HTR-8/SVneo (cell line): ENCODE measurements at places on chromosomes 16 and 17.

DNA sequence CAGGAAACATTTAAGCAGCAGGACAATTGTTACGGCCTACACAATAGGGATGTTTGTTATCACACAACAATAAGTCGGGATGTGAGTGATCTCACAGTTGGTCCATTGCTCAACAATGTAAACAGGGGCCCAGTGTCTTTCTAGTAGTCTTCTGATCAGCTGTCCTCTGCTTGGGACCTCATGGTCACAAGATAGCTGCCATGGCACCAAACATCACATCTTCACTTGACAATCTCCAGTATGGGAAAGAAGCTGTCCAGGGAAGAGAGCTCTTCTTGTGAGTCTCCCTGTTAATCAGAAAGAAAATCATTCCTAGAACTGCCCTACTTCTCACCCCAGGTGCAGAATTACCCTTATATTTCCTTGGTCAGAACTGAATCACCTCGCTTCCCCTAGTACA, 6.3 kb upstream of the GPRC5B start:
- DNase-seq: no peak

DNA sequence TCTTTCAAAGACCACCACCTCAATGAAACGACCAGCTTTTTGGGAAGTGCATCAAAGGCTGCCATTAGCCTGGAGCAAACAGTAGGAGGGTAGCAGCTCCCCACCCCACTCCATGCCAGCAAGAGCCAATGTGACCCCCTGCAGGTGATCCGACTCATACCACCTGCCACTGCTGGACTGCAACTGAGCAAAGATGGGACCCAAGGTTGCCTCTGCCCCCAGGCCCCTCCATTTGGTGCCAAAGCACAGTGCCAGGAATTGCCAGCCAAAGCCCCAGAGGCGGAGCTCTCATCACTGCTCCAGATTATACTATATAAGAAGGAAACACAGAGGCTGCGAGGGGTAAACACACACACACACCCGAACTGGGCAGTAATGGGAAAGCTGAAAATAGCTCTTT, 8.3 kb downstream of the PITPNM3 start:
- DNase-seq: no peak

- no peak for DNase-seq
Observed at GRCh38 chr16:73091174-73091573, 43.2 kb upstream of the ZFHX3 start.

DNA sequence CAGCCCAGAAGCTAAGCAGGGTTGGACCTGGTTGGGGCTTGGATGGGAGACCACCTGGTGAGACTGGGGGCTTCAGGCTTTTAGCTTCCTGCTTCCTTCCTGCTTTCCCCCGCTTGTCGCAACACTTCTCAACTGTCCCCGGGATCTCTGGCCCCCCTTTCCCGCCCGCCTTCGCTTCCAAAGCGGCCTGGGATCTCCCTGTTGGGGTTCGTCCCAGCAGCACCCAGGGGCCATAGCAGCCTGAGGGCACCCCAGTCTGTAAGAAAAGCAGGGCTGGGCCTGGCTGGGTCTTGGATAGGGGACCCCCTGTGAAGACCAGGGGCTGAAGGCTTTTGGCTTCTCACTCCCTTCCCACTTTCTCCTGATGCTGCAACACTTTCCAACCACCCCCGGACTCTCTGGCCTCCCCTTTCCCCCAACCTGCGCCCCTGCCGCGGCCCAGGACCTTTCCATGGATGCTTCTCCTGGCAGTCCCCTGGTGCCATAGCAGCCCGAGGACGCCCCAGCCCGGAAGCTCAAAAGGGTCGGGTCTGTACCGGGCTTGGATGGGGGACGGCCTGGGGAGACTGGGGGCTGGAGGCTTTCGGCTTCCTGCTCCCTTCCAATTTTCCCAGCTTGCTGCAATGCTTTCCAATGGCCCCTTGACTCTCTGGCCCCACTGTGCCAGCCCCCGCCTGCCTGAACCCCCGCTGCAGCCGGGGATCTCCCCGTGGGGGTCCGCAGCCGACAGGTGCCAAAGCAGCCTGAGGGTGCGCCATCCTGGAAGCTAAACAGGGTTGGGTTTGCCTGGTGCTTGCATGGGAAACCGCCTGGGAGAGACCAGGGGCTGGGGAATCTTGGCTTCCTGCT, 2276.2 kb downstream of the TP53TG3F start:
- DNase-seq: no peak

- DNase-seq: no peak
Observed at GRCh38 chr17:56912105-56912999, 1.5 kb downstream of the TRIM25 start.

DNA sequence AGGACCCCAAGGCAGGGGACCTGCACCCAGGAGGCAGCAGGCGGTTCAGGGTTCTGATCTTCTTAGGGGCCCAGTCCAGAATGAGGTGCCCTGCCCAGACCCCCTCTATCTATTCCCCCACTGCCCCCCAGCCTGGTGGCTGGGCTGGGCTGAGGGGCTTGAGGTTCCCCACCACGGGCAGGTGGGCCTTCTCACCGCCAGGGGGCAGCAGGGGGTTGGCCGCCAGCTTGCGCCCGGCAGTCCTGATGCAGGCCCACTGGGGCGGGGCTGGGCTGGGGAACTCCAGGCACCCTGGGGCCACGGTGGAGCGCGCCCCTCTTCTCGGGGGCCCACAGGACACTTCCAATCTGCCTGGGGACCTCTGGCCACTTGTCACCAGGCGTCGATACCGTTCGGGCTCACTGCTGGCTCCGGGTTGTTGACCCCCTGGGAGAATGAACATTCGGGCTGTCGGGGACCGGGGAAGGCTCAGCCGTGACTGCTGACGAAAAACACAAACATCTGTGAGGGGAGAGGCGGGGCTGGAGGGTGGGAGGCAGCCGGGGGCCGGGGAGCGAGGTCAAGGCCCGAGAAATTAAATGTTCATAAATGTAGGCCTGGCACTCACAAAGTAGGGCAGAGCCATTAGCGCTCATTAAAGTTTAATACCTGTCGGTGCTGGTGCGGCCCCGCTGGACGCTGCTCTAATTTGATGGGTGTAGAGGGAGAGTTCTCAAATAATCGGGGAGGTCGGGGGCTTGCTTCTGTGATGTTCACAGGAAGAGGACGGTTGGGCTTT, 219.3 kb upstream of the GSE1 start:
- DNase-seq: no peak
